Lower lobe of right lung (tissue), 2 donors: ENCODE measurements at places on chromosomes 7 and 10.

DNA sequence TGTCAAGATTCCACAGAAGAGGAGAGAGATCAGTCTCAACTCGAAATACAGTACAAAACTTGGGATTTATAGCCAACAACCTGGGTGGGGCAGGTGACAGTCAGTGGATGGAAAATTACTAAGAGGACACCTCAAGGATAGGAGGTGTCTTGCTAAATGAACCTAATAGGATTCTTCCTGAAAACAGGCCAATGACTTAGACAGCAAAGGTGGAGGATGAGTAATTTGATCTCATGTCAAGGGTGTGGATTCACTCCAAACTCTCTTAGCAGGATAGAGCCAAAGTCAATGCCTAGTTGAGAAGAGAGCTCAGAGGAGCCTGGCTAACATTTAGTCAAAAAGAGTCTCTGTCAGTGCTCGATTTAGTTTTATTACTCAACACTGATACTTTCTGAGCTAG is 106.7 kb upstream of the INSYN2A start:
- no peak for DNase-seq

DNA sequence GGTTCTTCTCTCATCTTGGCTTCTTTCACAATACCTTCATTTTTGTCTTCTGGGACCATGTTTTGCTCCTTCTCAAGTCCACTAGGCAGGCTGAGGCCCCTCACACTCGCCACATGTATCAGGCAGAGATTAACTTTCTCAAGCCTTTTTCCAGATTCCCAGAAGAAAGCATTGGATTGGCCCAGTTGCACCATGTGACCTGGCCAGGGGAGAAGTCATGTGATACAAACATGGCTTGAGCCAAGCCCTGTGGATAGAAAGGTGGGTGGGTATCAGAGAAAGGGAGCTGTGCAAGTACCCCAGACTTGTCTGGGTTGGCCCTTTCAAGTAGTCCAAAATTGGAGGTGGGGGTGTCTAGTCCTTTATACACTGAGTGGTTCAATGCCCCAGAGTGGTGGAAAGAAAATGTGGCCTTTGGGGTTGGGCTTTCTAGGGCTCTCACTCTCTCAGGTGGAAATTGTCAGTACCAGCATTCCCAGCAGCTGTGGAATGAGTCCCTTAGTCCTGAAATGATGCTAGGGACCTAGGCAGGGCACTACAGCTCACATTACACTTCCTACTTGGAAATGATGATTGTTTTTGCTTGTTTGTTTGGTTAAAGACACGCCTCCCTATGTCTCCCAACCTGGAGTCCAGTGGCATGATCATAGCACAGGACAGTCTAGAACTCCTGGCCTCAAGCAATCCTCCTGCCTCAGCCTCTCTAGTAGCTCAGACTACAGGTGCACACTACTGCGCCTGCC is 36.9 kb upstream of the C10orf67 start:
- no peak for DNase-seq

- no peak for DNase-seq
Measured at GRCh38 chr7:77887567-77887966, 89.0 kb downstream of the PHTF2 start.

- DNase-seq, result no peak
Measured at GRCh38 chr7:45514944-45515343, 59.2 kb upstream of the ADCY1 start.

DNA sequence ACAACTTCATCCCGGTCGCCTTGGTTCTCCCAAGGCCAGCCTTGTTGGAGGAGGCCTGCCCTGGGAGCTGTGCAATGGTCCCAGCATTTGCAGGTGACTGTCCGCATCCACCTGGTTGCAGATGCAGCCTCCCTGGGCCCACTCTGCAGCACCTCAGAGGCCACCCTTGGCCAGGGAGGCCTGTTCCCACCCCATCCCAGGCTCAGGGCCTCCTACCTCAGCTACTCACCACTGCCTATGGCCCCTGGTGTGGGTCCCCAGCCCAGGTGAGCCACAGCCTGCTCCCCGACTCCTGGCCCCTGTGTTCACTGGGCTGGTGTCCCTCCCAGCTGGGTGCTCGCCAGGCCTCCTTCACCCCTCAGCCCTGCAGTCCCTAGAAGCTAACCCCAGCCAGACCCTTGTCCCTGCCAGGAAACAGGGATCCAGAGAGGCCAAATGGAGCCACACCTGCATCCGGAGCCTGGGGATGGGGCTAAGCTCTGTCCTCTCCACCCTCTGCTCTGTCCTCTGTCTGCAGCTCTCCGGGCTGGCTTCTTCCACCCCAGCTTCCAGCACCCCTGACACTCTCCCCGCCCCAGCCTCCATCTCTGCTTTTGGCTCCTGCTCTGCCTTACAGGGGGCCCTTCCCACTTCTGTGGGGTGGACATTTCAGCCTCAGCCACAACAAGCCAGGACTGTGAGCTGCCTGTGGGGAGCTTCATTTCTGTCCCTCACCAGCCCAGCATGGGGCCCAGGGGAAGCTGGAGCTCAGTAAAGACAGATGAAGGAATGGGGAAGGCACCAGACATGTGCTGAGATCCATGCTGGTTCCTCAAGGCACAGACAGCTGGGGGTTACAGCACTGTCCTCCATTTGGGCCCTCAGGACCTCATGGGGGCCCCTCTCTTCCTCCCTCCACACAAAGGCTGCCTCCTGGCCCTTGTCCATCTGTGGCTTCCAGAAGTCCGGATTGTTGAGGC is 35.6 kb upstream of the ANTXRL start:
- DNase-seq, result no peak

- DNase-seq, result no peak
Measured at GRCh38 chr10:106825576-106826364, 338.7 kb downstream of the SORCS1 start.

DNA sequence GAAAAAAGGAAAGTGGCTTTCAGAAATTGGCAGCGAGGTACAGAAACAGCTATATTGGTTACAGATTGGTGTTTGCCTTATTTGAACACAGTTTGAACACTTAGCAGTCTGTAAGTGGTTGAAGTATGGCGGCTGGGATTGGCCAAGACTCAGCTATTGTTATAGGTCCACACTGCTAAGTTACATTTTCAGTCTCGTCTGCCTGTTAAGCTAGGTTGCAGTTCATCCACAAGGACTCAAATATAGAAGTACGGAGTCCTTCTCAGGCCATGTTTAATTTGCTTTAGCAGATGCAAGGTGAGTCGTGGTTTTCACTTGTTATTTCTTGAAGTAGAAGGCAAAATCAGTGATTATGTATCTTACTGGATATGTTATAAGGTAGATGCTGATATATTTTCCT is 73.1 kb downstream of the STK31 start:
- no peak for DNase-seq

DNA sequence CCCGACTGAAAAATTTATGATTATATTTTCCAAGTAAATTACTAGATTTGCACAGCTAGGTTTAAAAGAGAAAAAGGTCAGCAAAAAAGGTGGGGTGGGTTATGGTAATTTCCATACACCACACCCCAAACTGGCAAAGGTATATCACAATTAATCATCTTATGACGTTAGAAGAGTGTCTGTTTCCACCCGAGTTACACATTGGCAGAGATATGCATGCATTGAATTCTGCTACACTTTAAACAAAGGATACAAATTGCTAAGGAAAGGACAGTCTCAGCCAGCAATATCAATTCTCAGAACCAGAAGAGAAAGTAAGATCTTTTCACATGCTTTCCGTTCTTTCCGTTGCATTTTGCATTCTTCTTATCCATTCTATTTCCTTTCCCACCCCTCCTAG is 843.3 kb downstream of the GATA3 start:
- DNase-seq, result no peak

GRCh38 chr7:28329661-28330363 is 82.5 kb upstream of the CREB5 start:
- DNase-seq, result no peak

GRCh38 chr10:65968437-65968836 is 957.4 kb upstream of the LRRTM3 start:
- DNase-seq, result no peak

DNA sequence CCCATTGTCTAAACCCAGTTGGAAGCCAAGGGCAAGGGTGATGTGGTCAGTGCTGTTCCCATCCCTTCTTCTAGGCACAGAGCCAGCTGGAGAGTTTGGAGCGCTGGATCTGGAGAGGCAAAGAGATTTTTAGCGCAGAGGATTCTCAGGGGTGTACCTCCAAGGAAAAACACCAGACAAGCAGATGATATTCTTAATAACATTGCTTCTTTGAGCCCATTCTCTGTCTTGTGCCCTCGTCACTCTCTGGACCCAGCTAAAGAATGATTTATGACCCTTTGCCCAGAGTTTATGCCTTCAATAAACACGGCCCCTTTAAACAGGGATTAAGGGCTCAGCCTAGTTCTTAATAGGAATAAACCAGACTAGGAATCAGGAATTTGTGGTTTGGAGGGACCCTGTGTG is 4.7 kb upstream of the HIP1 start:
- no peak for DNase-seq

DNA sequence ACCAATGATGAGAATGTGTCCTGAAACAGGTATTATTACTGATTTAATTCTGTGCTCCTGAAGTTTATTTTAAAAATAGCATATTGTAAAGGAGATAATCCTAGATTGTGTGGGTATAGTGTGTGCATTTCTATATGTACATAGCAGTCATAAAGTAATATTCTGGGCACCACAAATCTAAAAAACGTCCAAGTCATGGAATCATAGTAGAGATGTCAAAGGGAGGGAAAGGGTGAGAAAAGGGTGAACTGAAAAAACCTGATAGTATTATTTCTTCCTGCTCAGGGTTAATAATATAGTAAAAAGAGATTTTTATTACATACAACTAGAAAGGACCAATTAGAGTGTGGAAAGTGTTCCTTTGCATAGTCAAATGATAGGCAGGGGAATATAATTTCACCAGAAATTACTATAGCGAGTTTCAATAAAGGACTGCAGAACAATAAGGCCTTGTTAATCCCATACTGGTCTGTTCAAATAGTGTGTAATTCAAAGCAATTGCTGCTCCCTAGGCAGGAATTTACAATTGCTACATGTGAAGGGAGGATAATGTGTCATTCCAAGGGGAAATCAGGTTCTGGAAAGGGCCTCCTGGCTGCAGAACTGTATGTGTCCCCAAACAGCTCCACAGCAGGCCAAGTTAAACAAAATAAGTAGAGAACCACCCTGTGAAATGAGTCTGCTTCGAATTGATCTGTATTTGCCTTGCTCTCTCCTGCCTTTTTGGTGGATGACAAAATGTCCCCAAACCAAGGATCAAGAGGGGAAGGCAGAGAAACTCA is 42.5 kb upstream of the KMT2E start:
- no peak for DNase-seq

DNA sequence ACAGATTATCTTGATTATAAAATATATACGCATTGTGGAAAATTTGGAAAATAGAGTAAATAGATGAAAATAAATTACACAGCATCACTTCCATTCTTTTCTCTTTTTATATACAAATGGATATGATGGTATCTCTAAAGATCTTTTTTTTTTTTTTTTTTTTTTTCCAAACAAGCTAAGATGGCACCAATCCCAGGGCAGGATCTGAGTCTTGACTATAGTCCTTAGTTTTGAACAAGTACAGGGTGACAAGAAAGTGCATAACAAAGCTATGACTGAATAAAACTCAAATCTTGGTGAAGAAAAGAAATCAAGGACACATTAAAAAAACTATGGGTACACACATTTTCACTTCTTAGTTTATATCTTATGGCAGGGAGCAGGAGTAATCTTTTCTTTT is 42.6 kb upstream of the FAM133B start:
- DNase-seq, result no peak

DNA sequence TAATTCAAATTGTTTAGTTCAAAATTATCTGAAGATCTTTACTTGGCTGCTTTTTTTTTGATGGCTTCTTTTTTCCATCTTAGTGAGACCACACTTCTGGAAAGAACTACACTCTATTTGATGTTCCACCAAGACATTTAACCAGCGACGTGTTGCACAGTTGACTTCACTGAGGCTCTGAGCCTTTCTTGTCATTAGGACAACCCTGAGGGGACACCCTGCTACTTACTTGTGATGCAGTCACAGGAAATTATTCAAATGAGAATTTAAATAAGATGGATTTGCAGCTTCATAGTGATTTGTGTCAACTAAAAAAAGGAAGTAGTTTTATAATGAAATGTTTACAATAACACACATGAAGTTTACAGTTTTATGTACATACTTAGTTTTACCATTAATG is 25.6 kb upstream of the PIK3CG start:
- no peak for DNase-seq

- DNase-seq, result peak; percentile 39
Measured at GRCh38 chr7:84013616-84014240, 180.9 kb downstream of the SEMA3A start.

DNA sequence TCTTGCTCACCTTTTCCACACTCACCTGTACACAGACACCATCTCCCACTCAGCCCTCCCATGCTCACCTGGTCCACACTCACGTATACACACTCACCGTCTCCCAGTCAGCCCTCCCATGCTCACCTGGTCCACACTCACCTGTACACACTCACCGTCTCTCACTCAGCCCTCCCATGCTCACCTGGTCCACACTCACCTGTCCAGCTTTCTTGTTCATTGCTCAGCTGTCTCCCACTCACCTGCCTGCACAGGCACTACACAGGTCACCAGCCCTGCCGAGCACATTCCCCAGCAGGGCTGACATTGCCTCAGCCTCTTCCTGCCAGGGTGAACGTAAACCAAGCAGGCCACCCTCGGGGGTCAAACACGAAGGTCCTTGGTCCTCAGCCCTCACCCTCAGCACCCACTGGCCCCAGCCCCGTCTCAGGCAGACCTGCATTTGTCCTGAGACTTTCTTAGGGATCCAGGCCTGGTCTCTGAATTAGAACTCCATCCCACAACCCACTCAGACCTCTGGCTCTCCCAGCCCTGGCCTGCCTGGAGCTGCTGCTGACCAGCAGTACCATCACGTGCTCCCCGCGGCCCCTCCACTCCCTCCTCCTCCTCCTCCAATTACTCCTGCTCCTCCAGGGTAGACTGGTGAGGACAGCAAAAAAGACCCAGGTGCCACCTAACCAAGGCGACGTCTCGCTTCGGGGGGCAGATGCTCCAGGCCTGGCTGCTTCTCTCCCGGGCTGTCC is 12.8 kb upstream of the DNAAF5 start:
- no peak for DNase-seq

- DNase-seq, result no peak
Measured at GRCh38 chr10:63681993-63682697, 160.9 kb downstream of the REEP3 start.

GRCh38 chr10:21075880-21076279 is 178.8 kb upstream of the NEBL start:
- no peak for DNase-seq

- no peak for DNase-seq
Measured at GRCh38 chr7:125316466-125316865, 386.8 kb upstream of the POT1 start.

DNA sequence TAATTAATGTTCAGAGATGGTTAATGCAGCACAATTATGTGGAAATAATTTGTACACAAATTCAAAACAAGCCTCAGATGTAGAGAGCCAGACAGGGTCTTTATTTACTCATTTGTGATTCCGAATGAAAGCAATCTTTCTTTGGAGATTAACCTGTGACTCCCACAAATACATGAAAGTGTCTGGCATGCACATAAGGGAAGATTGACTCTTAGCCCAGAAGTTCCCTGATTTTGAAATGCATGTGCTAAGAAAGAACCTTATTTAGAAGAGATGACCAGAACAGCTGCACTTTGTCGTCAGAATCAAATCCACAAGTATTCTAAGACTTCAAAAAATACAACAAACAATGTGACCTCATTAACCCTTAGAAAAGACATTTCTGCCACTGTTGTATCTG is 45.1 kb downstream of the RNLS start:
- DNase-seq, result no peak
